ENCODE measurements at places on chromosomes 6 and 20.

DNA sequence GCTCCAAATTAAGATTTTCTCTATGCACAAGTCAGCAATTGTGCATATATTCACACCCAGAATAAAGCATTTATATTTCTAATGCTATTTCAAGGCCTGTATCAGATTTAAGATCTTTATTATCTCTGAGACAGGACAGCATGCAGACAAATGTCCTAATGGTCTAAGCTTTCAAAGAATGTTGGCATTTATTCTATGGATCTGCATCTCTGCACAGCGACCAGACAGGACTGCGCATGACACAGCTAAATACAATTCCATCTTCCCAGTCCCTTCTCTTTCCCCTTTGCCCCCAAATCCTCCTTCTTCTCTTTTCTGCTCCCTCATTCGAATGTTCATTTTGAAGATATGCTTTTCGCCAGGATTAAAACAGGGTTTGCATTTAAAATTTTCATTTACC lies 478.5 kb downstream of the PKHD1 start:
- H3K4me3 ChIP-seq = no peak overlapping the region
- no peak for ATAC-seq
- no peaks in the 10 kb centered on the region for H3K4me1 ChIP-seq

GRCh38 chr6:46651816-46652215 lies 802 bp downstream of the CYP39A1 start:
- H3K36me3 ChIP-seq = no peaks in the 10 kb centered on the region
- no peak for ATAC-seq
- H3K27me3 ChIP-seq = peaks cover 65% of the 10 kb centered on the region
- H3K4me1 ChIP-seq = peaks cover 16% of the 10 kb centered on the region
- H3K27ac ChIP-seq = no peak overlapping the region
- no peak overlapping the region for H3K4me3 ChIP-seq

DNA sequence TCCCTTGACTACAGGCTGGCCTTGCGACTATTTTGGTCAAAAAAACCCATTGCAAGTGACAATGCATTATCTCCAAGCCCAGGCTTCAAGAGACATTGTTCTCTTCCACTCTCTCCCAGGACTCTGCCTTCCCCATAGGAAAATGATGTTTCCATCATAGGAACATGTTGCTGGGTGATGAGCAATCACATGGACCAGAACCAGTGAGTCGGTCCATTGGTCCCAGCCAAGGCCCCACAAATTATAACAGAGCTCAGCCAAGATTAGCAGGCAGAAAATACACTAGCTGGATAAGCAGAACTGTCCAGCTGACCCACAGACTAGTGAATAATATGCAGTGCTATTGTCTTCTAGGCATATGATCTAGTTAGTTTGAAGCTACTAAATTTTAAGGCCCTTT lies 27.4 kb downstream of the TENT5A start:
- no peaks in the 10 kb centered on the region for H3K36me3 ChIP-seq
- ATAC-seq = no peak
- no peaks in the 10 kb centered on the region for H3K27me3 ChIP-seq
- no peak overlapping the region for H3K27ac ChIP-seq

DNA sequence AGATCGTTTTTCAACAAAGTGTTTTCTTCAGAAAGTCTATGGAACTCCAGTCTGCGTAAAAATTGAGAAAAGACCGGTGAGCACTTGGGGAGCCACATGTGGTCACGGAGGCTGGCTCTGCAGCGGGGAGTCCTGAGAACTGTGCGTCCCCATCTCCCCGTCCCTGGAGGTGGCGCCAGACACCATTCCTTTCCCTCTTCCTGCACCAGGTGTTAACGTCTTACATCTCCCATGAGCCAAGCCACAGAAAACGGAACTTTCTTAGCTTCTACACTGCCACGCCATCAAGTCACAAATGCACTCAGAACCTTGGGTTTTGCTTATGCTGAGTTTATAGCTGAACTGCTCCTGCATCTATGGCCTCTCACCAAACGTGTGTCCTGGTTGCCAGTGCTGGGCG lies 62.6 kb downstream of the GINS1 start:
- H3K4me1 ChIP-seq = peaks cover 8% of the 10 kb centered on the region
- H3K4me3 ChIP-seq = no peak overlapping the region
- no peak overlapping the region for H3K27ac ChIP-seq
- H3K27me3 ChIP-seq = peaks cover 26% of the 10 kb centered on the region
- ATAC-seq = no peak

- H3K27ac ChIP-seq = no peak overlapping the region
- H3K4me1 ChIP-seq = peaks cover 11% of the 10 kb centered on the region
- H3K36me3 ChIP-seq = no peaks in the 10 kb centered on the region
- no peak for ATAC-seq
- H3K4me3 ChIP-seq = no peak overlapping the region
- no peaks in the 10 kb centered on the region for H3K27me3 ChIP-seq
Observed at GRCh38 chr20:49990271-49990720, 7.5 kb downstream of the SNAI1 start.

DNA sequence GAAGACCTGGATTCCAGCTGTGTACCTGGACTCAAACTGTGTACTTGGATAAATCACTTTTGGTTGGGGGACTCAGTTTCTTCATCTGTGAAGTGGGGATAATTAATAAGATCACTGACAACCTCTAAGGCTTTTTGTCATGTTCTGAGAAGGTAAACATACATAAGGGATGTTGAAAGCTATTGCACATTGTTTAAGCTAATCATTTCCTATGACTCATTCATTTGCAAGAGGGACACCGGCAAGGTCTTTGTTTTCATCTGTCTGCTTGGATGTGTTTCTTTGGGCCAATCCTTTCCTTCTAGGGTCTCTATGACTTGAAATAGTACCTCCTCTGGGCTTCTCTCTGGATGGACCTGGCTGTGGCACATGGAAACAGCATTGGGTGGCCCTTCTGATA lies 6.8 kb downstream of the PROKR2 start:
- peaks cover 16% of the 10 kb centered on the region for H3K27me3 ChIP-seq
- no peak overlapping the region for H3K4me3 ChIP-seq
- no peak for ATAC-seq
- H3K36me3 ChIP-seq = no peaks in the 10 kb centered on the region
- H3K4me1 ChIP-seq = no peaks in the 10 kb centered on the region

GRCh38 chr20:58388028-58388601 lies 914 bp upstream of the VAPB start:
- peak overlapping the region; percentile 88 for H3K27ac ChIP-seq
- H3K27me3 ChIP-seq = peaks cover 15% of the 10 kb centered on the region
- ATAC-seq = no peak

GRCh38 chr6:36853325-36853724 lies 14.1 kb upstream of the CPNE5 start:
- peaks cover 6% of the 10 kb centered on the region for H3K4me1 ChIP-seq
- no peaks in the 10 kb centered on the region for H3K27me3 ChIP-seq
- peaks cover 73% of the 10 kb centered on the region for H3K36me3 ChIP-seq
- no peak overlapping the region for H3K4me3 ChIP-seq
- no peak for ATAC-seq
- no peak overlapping the region for H3K27ac ChIP-seq

DNA sequence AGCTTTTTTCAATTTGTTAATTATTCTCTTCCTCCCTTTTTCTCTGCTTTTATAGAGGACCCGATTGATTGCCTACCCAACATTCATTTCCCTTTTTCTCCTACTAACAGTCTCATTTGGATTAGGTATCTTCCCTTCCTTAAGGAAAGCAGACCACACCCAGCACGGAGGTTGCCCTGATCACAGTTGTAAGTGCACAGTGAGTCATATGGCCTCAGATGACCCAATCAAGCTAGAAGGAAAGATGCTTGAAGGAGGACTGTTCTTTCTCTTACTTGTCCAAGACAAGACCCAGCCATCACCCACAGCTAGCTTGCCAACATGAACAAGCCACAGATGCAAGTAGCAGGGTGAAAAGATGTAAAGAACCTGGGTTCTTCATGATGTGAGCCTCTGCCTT lies 518.6 kb downstream of the PKHD1 start:
- no peaks in the 10 kb centered on the region for H3K27me3 ChIP-seq
- no peaks in the 10 kb centered on the region for H3K36me3 ChIP-seq
- H3K4me1 ChIP-seq = no peaks in the 10 kb centered on the region

- no peaks in the 10 kb centered on the region for H3K27me3 ChIP-seq
- H3K4me3 ChIP-seq = no peak overlapping the region
- H3K36me3 ChIP-seq = no peaks in the 10 kb centered on the region
- H3K27ac ChIP-seq = no peak overlapping the region
- H3K4me1 ChIP-seq = no peaks in the 10 kb centered on the region
- no peak for ATAC-seq
Observed at GRCh38 chr6:50185006-50185405, 135.3 kb upstream of the DEFB112 start.

- no peaks in the 10 kb centered on the region for H3K27me3 ChIP-seq
- no peak for ATAC-seq
- no peak overlapping the region for H3K4me3 ChIP-seq
- no peak overlapping the region for H3K27ac ChIP-seq
Observed at GRCh38 chr6:100454551-100455229, 10.0 kb downstream of the SIM1 start.

DNA sequence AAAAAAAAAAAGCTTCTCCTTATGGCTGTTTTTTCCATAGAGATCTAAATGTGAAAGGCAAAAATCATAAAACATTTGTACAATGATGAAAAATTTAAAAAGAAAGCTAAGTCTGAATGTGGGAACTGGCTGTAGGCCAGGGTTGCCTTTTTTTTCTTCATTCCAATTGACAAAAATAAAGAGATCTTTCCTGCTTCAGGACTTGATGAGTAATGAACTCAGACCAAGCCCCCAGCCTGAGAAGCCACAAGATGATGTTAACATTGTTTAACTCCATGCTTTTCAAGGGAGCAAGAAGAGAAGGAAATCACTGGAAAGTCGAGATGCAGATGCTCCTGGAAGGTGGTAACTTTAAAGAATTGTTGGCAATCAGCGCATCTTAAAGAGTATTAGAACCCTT lies 41.4 kb downstream of the TRMT6 start:
- H3K4me1 ChIP-seq = peaks cover 9% of the 10 kb centered on the region
- H3K27ac ChIP-seq = no peak overlapping the region
- ATAC-seq = no peak
- H3K36me3 ChIP-seq = no peaks in the 10 kb centered on the region

DNA sequence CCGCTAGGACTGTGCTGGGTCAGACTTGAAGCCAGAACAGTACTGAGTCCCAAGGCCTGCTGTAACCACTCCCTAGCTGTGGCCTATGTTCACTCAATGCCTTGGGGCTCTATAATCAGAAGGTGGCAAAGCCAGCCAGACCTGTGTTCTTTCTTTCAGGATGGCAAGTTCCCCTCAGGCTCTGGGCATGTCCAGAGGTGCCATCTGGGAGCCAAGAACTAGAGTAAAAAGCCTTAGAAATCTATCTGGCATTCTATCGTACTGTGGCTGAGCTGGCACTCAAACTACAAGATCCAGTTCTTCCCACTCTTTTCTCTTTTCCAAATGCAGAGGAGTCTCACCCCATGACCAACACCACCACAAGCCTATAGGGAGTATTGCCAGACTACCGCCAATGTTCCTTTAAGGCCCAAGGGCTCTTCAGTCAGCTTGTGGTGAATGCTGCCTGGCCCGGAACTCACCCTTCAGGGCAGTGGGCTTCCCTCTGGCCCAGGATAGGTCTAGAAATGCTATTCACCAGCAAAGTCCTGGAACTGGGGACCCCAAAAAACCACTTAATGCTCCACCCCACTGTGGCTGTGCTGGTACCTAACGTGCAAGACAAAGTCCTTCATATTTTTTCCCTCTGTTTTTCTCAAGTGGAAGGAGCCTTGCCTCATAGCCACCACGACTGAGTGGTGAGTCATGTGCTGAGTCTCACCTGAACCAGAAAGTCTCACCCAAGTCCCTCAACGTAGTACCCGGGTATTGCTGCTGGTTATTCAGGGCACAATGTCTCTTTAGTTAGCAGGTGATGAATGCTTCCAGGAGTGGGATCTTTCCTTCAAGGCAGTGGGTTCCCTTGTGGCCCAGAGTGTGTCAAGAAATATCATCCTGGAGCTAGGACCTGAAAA lies 8.6 kb upstream of the SIRPB2 start:
- no peaks in the 10 kb centered on the region for H3K36me3 ChIP-seq
- no peak overlapping the region for H3K4me3 ChIP-seq
- peaks cover 77% of the 10 kb centered on the region for H3K27me3 ChIP-seq
- no peak for ATAC-seq
- peaks cover 20% of the 10 kb centered on the region for H3K4me1 ChIP-seq
- no peak overlapping the region for H3K27ac ChIP-seq

DNA sequence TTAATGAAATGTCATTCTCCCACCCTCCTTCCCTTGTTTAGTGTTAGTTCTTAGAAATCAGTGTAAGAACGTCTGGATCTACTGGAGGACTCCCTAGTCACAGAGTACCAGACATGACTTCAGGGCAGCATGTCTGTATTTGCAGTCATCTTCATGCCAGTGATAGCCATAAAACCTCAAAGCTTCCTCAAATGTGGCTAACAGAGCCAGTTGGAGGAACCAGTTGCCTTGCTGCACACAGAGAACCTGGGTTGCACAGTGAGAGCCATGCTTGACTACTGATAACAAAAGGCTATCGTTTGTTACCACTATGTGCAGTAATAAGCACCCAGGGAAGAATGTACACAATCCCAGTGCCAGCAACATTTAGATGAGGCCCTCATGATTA lies 20.1 kb downstream of the NT5E start:
- H3K36me3 ChIP-seq = peaks cover 5% of the 10 kb centered on the region
- no peak for ATAC-seq
- no peak overlapping the region for H3K27ac ChIP-seq

GRCh38 chr6:131781687-131782086 lies 26.1 kb upstream of the ENPP1 start:
- no peaks in the 10 kb centered on the region for H3K27me3 ChIP-seq
- H3K27ac ChIP-seq = no peak overlapping the region

DNA sequence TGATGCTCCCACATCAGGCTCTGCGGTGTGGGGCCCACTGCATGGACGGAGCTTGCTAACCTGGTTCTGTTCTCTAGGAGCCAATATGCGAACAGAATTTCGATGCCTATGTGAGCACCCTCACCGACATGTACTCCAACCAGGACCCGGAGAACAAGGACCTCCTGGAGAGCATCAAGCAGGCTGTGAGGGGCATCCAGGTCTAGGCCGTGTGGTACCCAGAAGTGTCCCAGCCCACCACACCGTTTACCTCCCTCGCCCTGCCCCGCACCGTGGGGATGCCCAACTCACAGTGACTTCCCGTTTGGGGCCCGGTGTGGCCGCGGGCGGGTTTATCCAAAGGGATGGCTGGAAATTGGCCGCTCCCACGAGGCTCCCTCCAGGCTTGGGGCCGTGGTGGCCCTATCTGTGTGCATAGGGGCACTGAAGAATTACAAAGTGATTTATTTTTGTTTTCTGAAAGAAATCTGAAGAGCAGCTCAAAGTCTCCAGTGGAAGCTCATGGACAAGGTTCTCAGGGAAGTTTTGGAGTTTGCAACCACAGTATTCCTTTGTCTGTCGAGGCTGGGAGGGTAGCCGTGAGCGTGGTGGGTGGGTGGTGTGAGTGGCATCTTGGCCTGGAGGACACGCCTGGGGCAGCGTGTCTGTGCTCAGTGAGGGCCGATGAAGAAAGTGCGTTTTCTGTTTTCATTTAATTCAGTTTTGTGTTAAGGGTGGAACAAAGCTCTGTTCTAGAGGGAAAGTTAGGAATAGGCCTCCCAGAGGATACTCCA lies 15.1 kb upstream of the PCMTD2 start:
- no peaks in the 10 kb centered on the region for H3K36me3 ChIP-seq
- ATAC-seq = no peak
- no peak overlapping the region for H3K27ac ChIP-seq
- H3K4me1 ChIP-seq = peaks cover 14% of the 10 kb centered on the region

- H3K36me3 ChIP-seq = no peaks in the 10 kb centered on the region
- H3K4me1 ChIP-seq = no peaks in the 10 kb centered on the region
- no peak for ATAC-seq
- H3K27me3 ChIP-seq = peaks cover 28% of the 10 kb centered on the region
- H3K4me3 ChIP-seq = no peak overlapping the region
Observed at GRCh38 chr6:109946979-109947378, 31.1 kb upstream of the GPR6 start.

- no peaks in the 10 kb centered on the region for H3K27me3 ChIP-seq
- peaks cover 6% of the 10 kb centered on the region for H3K36me3 ChIP-seq
- no peak overlapping the region for H3K4me3 ChIP-seq
- H3K4me1 ChIP-seq = no peaks in the 10 kb centered on the region
Observed at GRCh38 chr6:45000833-45001232, 327.3 kb upstream of the RUNX2 start.
